ENCODE measurements at places on chromosomes 1 and 21.
A peak's percentile ranks its signal among the peaks of the same experiment; 100 is the strongest.

DNA sequence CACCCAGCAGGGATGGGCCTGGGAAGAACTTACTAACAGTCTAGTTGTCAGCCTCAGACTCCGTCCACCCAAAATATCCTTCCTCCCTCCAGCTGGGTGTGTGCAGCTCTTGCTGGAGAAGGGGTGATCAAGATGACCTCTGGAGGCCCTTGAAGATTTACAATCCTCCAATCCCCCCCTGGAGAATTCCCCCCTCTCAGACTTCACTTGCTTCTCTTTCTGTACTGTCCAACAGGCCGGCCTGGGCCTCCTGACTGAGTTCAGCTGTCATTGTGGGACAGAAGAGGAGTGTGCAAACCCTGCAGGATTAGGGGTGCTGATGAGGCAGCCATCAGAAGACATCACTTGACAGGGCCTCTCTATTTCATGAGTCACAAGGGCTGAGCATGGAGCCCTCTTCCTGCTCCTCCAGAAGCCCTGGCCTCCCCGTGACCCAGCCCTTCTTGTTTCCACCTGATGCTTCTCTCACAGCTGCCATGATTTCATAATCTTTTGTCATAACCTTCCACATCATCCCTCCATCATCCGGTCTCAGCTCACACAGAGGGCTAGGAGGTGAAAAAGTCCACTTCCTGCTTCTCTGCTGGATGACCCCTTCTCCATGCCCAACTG, 17.5 kb upstream of the IGFN1 start:
- DNase-seq: peak; percentile 81

GRCh38 chr21:41832596-41833496, 46.3 kb downstream of the PRDM15 start:
- DNase-seq: no peak

DNA sequence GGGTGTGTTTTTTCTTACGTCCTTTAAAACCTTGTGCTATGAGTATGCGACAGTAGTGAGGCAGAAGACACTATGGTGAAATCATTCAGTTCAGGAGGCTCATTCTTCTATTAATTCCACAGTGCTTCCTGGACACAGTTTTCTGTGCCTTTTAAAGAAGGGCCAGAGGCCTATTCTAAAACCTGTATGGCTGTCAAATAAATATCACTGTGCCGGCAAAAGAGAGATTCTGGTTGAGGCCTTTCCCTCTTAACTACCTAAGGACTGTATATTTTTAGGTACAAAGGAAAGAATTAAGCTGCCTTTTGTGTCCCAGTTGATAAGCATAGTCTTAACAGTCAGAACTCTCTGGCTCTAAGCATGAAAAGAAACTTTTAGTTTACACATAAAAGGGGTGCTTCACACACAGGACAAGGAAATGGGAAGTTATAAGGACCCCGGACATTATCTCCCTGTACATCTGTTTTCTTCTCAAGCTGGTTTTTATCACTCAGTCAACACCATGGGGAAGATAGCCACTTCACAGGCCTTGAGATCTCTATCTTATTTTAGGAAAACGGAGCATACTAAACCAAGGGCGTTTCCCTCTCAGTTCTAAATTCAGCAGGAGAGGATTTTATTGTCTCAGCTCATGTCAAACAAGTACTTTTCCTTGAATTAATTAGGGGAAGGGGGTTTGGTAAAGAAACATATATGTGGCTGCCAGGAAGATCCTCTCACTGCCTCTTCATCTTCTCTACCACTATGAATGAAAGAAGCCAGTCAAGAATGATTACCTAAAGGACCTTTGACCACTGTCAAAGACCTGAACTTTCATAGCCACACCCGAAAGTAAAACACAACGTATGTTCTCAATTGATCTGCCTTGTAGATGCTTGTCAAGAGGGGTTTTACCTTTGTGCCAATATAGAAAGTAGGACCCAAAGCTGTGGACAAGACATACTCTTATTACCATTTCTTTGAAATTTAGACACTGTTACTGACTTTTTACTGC, 71.4 kb upstream of the HSPA13 start:
- no peak for DNase-seq

DNA sequence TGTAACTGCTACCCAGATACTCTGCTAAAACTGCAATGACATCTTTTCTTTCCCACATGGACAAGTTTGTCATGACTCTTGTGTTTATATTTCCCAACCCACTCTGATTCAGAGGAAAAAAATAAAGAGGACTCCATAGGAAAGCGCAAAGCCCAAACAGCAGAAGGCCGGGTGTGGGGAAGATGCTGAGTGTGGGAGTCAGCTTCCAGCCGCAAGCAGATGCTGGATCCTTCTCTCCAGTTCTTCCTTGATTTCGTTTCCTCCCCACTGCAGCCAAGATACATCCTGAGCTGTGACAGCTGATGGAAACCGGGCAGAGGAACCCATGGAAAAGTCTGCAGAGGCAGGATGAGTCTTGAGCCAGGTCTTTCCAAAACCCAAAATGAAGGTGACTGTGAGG, 498.2 kb downstream of the PLPP3 start:
- DNase-seq: no peak

- no peak for DNase-seq
Measured at GRCh38 chr1:223620297-223620897, 45.1 kb downstream of the CAPN8 start.

GRCh38 chr1:84133479-84133878, 10.6 kb upstream of the PRKACB start:
- no peak for DNase-seq

- no peak for DNase-seq
Measured at GRCh38 chr1:23960291-23961020, 828 bp downstream of the PNRC2 start.

- no peak for DNase-seq
Measured at GRCh38 chr1:47940779-47941178, 56.4 kb downstream of the TRABD2B start.

GRCh38 chr1:217861658-217862057, 230.5 kb downstream of the SPATA17 start:
- no peak for DNase-seq

DNA sequence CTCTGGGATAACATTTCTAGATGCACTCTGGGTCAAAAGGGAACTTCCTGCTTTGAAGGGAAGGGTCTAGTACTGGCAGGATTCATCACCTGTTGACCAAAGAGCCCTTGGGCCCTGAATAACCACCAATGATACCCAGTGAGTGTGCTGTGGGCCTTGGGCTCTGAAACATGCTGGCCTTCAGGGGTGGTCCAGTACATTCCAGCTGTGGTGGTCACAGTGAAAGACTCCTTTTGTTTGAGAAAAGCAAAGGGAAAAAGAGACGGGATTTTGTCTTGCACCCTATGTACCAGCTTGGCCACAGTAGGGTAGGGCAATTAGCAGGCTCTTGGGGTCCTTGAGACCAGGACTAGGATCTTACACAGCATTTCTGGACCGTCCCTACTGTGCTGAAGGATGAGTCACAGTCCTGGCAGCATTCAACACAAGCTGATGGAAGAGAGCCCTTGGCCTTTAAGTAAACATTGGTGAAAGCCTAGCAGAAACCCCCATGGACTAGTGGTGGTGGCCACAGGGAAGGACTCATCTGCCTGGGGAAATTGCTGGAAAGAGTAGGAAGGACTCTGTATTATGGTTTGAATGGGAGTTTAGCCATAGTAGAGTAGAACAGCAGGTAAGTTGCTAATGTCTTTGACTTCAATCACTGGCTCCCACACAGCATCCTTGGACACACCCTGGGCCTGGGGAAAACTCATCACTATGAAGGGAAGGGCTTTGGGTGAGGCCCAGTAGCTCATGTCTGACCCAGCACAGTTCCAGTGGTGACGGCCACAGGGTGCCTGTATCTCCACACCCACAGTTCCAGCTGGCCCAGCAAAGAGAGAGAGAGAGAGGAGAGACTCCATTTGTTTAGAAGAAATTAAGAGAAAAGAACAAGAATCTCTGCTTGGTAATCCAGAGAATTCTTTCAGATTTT, 87.5 kb downstream of the COL24A1 start:
- DNase-seq: no peak

DNA sequence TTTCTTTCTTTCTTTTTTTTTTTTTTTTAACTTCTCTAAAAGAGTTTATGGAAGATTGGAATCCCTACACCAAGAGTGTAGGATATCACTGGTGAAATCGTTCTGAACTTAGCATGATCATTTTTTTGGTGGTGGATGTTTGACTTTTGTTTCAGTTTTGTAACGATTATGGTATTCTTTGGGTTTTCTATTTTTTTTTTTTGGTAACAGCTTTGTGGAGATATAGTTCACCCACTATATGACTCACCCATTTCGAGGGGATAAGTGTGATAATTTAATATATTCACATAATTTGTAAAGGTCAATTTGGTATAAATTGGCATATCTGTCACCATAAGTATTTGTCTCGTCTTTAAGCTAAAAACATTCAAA, 29.2 kb downstream of the AGPAT3 start:
- no peak for DNase-seq
